ENCODE measurements at places on chromosomes 6 and 20.
A peak's percentile ranks its signal among the peaks of the same experiment; 100 is the strongest.

DNA sequence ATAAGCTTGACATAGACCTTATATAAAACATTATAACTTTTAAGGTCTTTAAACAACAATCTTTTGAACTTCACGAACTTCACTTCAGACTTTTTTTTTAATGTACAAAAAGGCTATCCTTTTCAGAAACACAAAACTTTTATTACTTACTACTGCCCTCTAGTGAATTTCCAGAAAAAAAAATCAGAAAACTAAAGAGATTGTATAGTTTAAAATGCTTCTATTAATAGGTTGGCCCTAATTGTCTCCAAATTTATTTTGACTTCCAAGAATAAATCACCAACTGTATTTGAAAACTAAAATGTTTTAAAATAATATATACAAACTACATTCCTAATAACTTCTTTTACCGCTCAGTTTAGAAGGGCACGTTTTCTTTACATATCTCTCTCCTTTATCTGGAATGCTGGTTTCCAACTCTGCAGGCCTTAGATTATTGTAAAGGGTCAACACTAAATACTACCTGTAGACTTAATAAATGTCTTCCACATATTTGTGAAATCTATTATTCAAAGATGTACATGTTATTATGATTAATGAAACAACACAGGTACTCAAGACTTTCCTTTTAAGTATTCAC, 66.8 kb downstream of the LMBRD1 start:
- DNase-seq: peak; percentile 5

- no peak for DNase-seq
Measured at GRCh38 chr20:14341801-14342200, 4.4 kb upstream of the FLRT3 start.

DNA sequence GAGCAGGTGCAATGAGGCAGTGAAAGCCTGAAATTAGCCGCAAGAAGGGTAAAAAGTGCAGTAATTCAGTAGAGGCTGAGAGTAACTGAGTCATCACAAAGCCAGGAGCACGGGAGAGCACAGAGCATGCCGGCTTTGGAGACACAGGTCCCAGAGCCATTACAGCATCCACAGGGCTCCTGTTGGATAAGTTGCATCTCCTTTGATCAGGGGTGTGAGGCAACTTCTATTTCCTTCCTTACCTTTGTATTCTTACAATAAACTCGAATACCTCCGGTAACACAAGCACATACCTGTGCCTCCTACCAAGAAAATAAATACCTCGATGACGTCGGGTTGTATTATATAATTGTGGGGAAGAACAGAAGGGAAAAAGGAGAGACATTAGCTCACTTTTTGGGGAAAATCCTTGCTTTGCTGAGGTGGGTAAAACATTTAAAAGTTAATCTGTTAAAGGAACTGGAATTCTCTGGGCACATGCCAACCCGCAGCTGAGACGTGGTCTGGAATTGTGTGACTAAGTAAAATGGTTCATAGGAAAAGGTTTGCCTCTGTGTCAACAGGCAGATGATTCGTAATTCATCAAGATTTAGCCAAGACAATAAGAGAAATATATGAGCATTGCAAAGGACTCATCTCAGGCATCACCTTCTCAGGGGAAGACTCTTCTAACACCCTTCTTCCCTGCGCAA, 360.7 kb upstream of the ZFP64 start:
- DNase-seq: peak; percentile 90

- no peak for DNase-seq
Measured at GRCh38 chr6:110233770-110234374, 53.6 kb downstream of the CDC40 start.

DNA sequence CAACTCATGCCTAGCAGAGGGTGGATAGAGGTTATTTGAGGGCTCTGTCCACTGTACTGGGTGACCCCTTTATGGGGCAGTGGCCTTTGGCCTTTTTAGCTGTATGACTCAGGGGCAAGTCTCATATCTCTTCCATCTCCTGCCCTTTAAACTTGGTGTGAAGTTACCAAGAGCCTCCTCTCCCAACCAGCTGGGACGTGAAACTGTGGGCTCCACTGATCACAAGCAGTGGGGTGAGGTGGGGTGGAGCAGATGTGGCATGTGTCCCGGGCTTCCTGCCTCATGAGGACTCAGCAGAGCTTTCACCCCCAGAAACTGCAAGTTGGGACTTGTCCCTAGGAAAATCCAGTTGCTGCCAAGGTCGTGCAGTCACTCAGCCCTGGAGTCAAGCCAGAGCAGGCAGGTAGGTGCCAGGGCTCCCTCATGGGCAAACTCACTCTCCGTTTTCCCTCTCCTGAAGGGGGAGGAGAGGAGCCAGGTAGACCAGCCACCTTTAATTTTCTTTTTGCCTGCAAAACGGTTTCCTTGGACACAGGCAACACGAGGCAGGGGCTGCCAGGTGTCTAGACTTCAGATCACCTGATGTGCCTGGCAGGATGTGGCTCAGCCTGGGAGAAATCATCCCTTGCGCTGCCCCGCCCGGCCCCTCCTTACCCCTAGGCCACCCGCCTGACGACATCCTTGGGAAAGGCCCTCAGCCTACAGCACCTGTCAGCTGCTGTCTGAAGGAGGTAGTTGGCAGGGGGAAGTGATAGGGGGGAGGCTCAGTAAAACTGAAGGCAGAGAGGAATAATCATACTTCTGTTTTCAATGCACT, 4.0 kb downstream of the CDKN1A start:
- DNase-seq: peak; percentile 51

DNA sequence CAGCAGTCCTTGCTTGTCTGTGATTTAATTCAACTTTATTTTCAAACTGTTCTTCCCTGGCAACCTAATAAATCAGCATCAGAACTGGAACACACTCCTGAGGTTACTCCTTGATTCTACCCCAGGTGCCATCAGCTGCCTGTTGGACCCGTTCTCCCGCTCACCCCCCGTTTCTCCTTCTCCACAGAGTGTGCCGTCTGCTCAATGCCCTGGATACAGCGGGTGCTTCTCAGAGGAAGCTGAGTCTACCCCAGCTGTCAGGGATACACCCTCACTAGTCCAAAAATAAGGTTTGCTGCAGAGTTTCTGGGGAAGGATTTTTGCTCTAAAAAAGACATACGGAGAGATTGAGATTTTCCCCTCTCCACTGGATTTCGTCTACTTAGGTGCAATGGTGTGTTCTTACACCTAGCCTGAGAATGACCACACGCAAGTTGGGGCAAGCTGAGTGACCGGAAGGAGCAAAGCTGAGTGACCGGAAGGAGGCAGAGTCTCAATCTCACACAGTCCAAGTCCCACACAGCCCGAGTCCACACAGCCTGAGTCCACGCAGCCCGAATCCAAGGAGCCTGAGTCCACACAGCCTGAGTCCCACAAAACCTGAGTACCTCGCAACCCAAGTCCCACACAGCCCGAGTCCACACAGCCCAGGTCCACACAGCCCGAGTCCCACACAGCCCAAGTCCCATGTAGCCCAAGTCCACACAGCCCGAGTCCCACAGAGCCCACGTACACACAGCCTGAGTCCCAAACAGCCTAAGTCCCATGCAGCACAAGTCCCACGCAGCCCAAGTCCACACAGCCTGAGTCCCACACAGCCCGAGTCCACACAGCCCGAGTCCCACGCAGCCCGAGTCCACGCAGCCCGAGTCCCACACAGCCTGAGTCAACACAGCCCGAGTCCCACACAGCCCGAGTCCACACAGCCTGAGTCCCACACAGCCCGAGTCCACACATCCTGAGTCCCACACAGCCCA, 58.6 kb upstream of the DACT2 start:
- no peak for DNase-seq

- no peak for DNase-seq
Measured at GRCh38 chr6:161292145-161292544, 18.3 kb upstream of the AGPAT4 start.

- no peak for DNase-seq
Measured at GRCh38 chr6:126570507-126570906, 230.6 kb downstream of the CENPW start.

DNA sequence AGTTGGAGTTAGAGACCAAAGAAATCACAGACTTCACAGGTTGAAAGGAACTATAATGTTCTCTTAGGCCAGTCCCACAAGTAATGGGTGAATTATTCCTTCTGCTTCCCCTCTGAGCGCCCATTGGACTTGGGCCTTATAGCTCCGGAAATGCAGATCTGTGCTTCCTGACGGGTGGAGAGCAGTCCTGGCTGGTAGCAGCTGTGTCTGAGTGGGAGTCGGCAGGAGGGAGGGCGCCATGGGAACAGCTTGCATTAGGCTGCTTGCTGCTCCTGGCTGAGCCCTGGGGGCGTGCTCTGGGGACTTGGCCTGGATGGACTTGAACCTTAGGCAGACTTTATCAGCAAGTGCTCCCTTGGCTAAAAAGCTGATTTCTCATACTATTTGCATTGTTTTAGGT, 18.4 kb upstream of the NUP153 start:
- DNase-seq: no peak

DNA sequence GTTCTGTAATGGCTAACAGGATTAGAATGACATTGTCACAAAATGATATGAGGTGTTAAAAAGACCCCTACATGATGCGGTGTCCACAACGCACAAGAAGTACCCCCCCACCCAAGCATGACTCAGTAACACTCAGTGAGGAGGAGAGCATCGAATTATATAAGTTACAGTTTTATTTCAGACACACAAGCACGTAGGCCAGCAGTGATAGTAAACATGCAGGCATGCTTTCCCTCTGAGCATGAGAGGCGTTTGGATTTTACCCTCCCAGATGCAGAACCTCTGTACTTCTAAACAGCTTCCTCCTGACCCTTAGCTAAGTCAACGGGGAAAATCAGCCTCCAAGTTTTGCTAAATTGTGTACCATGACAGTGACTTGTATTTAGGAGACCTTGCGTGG, 23.9 kb downstream of the GNAS start:
- DNase-seq: no peak

DNA sequence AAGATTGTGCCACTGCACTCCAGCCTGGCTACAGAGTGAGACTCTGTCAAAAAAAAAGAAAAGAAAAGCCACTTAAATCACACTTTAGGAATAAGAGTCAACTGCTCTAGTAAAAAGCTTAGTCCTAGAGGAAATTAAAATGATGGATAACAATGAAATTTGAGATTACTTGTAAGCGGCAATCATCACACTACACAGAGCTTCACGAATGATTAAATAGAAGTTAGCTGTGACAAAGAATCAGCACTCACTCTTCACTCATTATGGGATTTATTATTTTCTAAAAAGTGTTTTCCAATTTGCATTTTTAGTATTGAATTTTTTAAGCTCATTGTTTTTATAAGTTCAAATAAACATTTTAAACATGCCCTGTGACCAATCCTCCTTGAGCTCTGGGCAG, 718.0 kb downstream of the UTRN start:
- no peak for DNase-seq

GRCh38 chr6:130932921-130933320, 105.7 kb downstream of the SMLR1 start:
- no peak for DNase-seq

DNA sequence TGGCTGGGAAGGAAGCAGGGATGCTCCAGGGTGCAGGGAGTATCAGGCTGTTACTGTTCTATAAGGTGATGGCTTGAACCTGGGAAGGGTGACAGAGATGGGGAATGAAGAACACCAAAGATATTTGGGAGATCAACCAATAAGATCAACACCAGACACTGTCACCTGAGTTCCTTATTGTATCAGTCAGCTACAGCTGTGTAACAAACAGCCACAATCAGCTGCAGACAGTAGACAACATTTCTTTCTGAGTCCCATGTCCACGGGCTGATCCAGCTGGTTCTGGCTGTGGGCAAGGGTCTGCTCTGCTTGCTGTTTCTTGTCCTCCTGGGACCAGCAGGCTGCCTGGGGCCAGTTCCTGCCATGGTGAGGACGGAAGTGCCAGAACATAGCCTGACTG, 31.3 kb upstream of the SLCO4A1 start:
- no peak for DNase-seq

DNA sequence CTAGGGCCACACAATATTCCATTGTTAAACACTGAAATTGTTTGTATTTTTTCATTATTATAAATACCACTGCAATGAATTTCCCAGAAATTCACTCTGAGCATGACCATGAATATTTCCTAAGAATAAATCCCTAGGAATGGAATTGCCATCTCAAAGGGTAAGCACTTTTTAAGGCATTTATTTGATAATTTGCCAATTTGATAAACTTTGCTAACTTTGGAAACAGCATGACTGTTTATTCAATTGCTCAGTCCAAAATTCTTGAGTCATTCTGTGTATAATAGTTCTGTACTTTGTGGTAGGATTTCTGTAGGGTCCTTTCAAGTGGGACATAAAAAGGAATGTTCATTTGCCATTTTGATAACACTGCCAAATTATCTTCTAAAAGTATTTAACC, 44.2 kb upstream of the TOX2 start:
- no peak for DNase-seq

DNA sequence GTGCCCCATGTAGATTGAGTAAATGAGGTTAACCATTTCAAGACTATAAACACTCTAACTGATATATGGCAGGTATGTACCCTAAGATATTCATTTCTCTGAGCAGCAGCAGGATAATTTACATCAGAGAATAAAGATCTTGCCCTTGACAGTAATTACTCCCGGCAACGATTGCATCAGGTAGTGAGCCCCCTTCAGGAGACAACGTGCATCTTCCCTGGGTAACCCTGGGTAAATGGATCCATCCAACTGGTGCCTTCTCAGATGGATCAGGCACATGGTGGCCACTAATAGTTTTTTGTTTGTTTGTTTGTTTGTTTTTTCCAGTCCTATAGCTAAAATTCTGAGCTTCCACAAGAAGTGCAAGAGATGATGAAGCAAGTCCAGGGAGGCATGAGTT, 469.4 kb upstream of the SLC35B3 start:
- DNase-seq: no peak

- no peak for DNase-seq
Measured at GRCh38 chr20:59004493-59004762, 2.6 kb downstream of the CTSZ start.

DNA sequence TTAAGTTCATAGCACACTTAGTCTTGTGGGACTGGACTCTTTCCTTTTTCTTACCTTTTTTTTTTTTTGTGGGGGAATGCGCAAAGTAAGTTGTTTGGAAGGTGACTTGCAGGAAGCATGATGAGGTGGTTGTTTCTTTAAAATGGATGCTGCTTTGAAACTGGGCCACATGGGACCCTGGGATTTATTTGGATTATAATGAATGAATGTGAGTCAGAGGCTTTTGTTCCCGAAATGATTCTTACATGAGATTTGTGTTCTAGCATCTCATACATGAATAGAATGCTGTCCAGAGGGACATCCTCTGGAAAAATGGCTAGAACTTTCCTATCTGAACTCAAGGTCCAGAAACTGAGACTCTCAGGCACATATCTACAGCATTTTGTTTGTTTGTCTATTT, 236.6 kb upstream of the RNF24 start:
- no peak for DNase-seq

GRCh38 chr6:157747370-157747769, 75.7 kb upstream of the SNX9 start:
- DNase-seq: no peak

GRCh38 chr6:48983377-48983776, 479.7 kb downstream of the MMUT start:
- no peak for DNase-seq

- DNase-seq: no peak
Measured at GRCh38 chr20:57243480-57244220, 22.8 kb downstream of the BMP7 start.

GRCh38 chr6:116307001-116307400, 27.3 kb upstream of the TSPYL1 start:
- no peak for DNase-seq
